Retina (tissue), 1 donor: ENCODE measurements at places on chromosomes 7 and 10.

- DNase-seq, result no peak
Measured at GRCh38 chr10:20088061-20088701, 271.9 kb downstream of the PLXDC2 start.

DNA sequence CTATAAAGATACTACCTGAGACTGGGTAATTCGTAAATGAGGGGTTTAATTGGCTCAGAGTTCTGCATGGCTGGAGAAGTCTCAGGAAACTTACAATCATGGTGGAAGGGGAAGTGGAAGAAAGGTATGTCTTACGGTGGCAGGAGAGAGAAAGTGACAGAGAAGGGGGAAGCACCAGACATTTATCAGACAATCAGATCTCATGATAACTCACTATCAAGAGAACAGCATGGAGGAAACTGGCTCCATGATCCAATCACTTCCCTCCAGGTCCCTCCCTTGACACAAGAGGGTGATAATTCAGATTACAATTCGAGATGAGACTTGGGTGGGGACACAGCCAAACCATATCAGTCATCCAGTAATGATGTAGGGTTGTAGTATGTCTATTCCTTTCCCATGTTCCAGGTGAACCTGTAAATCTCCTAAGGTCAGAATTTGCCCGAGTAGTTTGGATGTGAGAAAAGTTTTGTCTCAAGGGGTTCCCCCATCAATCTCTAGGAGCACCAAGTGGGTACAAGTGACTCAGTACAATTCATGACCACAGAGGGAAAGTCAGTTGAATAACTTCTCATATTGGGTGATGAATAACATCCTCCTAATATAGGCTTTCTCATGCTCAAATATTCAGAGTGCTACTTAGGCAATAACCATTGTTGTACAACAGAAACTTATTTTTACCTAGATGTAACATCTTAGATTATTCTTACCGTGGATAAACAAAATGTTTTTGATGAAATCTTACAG lies 39.7 kb upstream of the MTPN start:
- no peak for DNase-seq

DNA sequence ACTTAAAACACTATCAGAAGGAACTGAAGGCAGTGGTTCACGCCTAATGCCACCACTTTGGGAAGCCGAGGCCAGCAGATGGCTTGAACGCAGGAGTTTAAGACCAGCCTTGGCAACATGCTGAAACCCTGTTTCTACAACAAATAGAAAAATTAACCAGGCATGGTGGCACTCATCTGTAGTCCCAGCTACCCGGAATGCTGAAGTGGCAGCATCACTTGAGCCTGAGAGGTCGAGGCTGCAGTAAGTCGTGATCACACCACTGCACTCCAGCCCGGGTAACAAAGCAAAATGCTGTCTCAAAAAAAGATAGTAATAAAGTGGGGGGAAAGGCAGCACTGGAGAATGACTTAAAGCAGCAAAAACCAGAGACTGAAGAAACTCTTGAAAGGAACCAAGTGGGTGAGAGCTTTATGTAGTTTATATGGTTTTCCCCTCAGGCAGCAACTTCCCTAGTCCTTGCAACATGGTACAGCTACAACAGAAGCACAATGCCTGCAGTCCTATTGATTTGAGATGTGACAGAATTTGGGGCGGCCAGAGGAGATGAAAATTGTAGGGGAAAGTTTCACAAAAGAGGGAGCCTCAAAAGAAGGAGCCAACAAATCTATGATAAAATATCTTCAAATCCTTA lies 38.1 kb downstream of the GDI2 start:
- DNase-seq, result no peak

- no peak for DNase-seq
Measured at GRCh38 chr10:116705498-116705897, 36.9 kb downstream of the HSPA12A start.

DNA sequence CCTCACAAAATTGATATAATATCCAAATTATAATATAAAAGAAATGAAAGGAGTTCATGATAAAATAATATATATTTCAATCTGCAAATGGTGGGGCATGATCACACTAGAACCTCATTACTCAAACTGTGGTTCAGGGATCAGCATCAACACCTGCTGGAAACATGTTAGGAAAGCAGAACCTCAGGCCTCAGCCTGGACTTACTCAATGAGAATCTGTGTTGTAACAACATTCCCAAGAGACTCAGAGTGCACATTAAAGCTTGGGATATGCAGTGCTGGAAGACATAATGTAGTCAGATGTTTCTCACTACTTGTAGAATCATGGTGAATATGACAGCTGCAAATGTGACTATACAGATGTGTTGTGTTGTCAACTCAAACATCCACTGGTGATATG lies 81.7 kb upstream of the ITPRID1 start:
- no peak for DNase-seq

GRCh38 chr10:55446441-55447002 lies 645.5 kb upstream of the PCDH15 start:
- no peak for DNase-seq

- no peak for DNase-seq
Measured at GRCh38 chr10:34824870-34825269, 9.8 kb upstream of the PARD3 start.

- no peak for DNase-seq
Measured at GRCh38 chr10:93469454-93469853, 12.7 kb downstream of the MYOF start.

- DNase-seq, result no peak
Measured at GRCh38 chr10:126939706-126940105, 34.5 kb downstream of the DOCK1 start.

DNA sequence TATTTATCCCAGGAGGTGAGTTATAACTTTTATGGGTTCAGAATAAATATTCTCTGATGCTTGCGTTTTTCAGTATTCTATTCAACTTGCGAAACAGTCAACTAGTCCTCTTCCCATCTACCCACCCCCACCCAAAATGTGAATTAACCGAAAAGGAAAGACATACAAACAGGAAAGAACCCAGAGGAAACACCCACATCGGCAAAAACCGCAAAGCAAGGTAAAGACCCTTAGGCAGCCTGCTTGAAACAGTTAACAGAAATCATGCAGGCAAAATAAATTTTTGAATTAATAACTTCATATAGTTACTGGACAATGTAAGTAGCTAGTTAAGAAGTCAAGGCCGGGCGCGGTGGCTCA lies 5.4 kb downstream of the ZC3HAV1 start:
- no peak for DNase-seq

DNA sequence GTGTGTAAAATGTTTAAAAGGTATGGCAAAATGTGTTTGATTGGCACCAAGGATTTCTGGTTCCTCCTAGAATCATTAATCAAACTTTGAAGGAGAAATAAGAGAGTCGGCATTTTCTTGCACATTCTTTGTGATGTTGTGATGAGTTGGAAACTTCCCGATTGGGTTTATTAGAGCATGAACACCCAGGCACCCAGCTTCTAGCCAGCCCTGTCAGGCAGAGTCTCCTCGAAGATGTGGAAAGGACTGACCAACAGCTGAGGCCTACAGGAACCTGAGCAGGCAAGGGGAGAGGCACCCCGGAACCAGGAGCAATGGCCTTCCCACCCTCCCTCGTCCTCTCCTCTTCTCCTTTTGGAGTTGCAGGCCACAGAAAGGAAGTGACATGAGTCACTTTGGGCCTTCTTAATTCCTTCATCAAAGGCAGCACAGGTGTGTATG lies 68.7 kb downstream of the EGFR start:
- DNase-seq, result no peak

DNA sequence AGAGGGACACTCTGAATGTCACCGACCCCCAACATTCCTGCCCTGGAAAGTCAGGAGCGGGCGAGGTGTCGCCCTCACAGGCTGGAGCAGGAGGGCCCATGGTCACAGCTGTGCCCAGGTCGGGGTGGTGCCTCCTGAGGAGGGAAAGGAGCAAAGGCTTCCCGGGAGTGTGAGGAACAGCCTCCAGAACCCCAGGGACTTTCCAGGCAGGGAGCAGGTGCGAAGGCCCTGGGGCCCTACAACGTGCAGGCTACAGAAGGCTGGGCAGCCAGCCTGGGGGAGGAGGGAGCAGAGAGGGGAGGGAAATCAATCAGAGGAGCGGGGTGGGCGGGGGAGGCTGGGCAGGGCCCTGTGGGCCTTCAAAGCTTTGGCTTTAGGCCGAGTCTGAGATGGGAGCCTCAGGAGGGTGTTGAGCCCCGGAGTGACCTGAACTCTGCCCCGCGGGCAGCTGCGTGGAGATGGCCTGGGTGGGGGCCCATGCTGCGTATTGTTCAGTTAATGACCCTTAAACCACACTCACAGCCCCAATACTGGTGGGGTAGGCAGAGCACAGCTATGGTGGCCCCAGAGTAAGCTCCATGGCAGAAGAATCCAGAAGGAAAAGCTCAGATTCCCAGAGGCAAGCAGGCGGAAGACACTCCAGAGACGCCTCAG lies 44.2 kb upstream of the PPP2R2D start:
- DNase-seq, result no peak

DNA sequence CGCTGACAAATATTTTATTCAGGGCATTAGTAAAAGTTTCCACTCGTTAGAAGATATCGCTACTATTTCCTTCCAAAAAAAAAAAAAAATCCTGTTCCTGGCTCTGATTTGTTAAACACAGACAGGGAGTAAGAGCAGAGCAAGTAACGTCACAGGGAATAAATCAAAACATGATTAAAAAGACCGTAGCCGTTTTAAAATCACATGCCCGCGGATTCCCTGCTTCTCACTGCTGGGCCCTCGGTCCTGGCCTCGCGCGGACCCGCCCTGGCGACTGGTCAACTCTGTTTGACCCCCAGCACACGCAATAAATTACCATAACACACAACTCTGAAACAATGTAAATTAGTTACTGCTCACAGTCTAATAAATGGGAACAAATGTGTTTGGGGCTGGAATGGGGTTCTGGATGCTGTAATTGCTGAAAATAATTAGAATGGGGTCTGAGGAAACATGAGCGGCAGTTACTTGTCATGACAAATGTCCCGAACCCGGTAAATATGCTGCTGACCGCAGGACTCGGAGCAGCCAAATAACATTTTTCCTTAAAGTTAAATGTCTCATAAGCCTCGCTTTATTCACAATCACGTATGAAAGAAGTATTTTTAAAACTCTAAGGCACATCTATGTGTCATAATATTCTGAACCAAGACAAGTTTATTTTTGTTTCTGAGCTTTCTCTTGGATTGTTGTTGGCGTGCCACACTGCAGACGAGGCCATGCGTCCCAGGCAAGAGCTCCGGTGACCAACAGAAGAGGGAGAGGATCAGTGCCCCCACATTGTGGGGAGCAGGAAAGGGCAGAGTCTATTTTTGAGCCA lies 17.9 kb downstream of the EBF3 start:
- DNase-seq, result no peak

GRCh38 chr10:24792638-24793037 lies 69.0 kb upstream of the ARHGAP21 start:
- no peak for DNase-seq

- no peak for DNase-seq
Measured at GRCh38 chr10:95559896-95560277, 1.3 kb downstream of the SORBS1 start.

DNA sequence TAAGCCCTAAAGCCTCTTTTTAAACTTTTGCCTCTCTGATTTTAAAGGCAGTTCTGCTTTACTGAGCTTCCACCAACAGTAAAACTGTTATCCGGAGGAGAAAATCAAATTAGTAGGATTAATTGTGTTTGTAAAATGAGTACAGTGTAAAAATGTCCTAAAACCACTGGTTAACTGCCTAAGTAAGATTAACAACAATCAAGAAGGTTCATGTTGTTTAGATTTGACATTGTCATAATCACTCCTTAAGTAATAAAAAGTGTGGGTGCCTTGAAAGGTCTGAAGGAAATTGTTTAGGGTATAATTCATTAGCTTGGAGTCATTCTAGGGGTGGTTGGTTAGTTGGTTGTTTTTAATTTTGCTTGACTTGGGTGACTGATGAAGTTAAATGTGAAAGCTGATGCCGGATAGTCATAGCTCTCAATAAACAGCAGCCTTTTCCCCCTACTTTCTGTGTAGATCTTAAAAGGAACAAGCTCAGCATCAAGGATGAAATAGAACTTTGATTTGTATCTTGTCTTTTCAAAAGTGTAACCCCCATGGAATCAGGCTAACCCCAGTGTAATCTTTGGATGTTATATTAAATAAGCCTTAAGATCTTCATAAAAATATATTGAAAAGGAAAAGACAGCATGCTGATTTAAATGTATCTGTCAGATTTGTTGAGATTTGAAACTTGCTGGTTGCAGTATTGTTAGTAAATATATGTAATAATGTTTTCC lies 148.3 kb downstream of the ARID5B start:
- no peak for DNase-seq

DNA sequence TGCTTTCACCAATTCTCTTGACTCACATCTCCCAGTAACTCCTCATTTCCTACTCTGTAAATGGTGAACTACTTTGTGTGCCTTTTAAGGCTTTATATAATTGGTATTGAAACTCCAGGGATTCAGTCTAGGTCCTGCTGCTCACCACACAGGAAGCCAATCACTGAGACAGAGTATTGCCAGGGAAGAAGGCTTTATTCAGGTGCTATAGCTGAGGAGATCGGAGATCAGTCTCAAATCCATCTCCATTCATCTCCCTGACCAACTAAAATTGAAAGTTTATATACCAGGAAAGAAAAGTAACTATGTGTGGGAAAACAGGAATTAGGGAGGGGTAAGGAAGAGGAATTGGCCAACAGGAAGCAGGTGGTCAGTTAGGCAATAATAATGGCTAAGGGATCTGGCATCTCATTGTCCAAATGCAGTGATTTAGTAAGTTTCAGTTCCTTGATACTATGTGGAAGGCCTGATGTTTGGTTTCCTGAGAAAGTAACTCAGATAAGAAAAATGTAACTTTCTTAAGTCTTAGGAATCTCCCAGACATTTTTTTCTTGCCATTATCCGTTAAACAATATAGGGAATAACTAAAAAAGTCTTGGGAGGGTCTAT lies 10.2 kb upstream of the SDHAF3 start:
- no peak for DNase-seq

- no peak for DNase-seq
Measured at GRCh38 chr7:25870574-25870973, 281.4 kb upstream of the NFE2L3 start.
